COR-L47 (cell line): ENCODE measurements at places on chromosomes 2 and 18.

DNA sequence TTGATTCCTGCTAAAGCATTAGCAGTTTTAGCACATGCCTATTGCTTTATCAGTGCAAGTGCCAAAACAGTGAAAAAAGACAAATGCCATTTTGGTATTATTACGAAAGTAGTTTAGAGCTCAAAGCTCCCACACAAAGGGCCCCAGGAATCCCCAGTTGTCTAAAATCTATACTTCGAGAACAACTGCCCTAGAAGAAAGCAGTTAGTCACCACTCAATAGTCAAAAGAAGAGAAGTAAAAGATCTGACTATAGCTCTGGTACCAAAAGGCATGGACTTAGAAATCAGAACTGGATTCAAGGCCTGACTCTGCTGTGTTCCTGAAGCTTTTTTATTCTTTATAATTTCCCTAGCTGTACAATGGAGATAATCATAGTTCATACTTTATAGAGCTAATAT, 21.8 kb downstream of the SCN3A start:
- DNase-seq: no peak

DNA sequence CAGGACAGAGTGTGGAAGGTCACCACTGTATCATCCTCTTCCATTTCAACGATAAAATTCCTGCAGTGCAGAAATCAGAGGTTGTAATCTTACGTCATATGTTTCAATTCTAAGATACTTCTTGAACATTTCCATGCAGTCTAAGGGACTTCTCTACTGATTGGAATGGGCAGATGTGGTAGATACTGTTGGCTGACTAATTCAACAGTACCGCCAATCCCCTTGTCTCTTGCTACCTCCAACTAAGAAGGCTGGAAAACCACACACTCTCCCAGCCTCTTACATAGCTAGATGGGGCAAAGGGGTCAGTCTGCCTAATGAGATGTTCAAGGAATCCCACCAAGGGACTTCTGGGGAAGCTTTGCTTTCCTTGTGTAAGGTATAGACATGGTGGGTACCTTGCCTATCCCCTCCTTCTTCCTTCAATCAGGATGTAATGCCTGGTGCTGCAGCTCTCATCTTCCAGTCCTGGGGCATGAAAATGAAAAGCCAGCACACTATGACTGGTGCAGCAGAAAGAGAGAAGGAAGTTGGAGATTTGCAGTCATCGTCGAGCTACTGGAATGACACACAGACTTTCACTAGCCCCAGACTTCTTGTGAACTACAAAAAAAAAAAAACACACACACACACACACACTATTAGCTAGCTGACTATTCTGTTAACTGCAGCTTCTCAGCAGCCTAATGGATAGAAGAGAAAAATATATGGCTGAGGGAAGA, 84.1 kb downstream of the ALPK2 start:
- DNase-seq: no peak

DNA sequence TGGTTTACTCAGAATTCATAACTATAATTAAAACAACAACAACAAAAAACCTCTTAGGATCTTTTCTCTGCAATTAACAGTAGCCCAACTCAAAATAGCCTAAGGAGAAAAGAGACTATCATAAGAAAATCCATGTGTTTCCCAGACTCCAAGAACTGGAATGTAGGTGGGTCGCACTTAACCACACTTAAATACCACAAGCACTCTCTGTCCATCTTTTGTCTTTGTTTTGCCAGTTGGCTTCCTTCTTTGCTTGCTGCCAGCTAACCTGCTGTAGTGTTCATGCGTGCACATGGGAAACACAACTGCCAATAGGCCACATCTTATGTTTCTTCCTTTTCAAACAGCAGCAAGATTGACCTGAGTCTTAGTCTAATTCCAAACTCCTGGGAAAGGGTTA, 24.1 kb upstream of the ACVR1 start:
- no peak for DNase-seq

- no peak for DNase-seq
Measured at GRCh38 chr2:240912878-240913809, 7.0 kb downstream of the CROCC2 start.

GRCh38 chr2:236257575-236257974, 6.6 kb downstream of the ASB18 start:
- no peak for DNase-seq

- DNase-seq: no peak
Measured at GRCh38 chr2:96530474-96531357, 5.8 kb upstream of the ARID5A start.

DNA sequence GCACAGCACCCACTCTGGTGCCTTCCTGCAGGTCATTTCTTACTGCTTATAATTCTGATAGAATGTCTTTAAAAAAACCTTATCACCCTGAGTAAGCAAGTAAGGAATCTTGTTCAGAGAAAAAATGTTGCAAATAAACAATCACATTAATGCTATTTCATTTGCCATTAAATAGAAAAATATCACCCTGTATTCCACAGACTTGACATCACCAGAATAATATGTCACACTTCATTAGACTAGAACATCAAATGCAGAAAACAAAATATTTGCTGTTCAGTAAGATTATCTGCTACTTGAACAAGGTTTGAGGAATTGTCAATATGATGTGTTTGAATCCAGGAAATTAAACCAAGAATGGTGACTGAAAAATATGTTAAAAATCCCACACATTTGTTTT, 236.6 kb upstream of the MMADHC start:
- DNase-seq: no peak

- DNase-seq: no peak
Measured at GRCh38 chr18:49161627-49162026, 210.9 kb upstream of the SMAD7 start.

- no peak for DNase-seq
Measured at GRCh38 chr2:38850045-38850444, 25.7 kb downstream of the DHX57 start.

DNA sequence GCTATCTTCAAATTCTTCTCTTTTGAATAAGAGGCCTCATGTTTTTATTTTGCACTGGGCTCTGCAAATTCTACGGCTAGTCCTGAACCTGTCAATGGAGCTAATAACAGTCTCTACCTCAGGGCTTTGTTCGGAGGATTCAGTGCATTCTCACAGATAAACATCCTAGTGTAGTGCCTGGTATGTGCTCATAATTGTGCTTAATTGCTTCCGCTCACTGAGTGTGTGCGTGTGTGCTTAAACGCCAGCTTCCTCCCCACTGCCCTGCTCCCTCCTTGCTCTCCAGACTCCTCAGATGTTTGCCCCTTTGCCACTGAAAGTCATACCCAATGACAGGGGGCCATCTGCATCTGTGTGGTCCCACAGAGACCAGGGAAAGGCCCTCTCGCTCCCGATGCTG, 6.7 kb downstream of the GYPC start:
- DNase-seq: no peak

- no peak for DNase-seq
Measured at GRCh38 chr2:68366083-68366560, 1.0 kb downstream of the PLEK start.

GRCh38 chr2:187232749-187233148, 215.3 kb downstream of the CALCRL start:
- no peak for DNase-seq

GRCh38 chr2:113891265-113891959, 1.5 kb downstream of the ACTR3 start:
- DNase-seq: no peak

DNA sequence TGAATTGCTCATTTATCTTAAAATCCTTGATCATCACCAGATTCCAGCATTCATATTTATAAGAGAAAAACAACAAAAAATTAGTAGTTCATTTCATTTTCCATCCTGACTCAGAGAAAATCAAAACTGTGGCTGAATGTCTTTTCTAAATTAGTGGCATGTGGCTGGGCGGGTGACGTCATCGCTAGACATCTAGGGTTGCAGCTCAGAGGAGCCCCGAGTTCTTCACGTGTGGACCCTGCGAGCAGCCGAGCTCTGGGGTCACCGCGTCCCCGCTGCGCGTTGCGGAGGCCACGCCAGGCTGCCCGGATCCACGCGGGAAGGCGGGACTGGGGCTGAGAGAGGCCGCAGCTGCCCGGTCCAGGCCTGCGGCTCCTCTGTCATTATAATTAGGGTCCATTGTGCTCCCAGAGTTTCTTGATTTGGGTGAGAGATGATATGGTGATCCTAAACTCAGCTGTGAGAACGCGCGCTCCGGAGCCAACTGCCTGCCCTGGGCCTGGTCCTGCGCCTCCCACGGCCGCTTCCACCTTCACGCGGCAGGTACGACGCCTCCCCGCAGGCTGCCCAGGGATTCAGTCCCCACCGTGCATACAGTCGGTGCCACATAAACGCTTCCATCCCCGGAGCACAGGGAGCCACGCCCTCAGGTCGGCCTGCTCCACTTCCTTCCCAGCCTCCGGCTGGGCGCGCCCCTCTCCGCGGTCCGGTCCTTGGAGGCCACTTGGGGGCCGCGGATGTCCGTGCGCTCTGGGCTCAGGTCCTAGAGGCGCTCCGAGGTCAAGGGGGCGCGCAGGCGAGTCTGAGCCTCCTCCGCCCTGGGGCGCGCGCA, 56.5 kb downstream of the TMEM18 start:
- DNase-seq: no peak

DNA sequence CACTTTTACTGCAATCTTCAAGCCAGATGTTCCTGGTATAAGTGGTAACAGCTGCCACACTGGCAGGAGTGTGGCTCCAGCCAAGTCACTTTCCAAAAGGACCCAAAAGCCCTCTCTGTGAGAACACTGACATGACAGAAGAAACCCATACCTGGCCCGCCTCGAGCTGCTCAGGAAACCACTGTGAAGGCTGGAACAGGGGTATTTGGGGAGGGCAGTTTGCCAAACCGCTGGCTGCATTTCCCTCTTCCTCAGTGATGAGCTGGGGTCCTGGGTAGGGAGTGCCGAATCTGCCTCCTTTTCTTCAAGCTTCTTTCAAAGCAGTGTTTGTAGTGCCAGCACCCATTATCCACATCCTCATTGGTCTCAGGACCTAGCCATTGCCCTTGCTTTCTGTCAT, 10.3 kb upstream of the OSR1 start:
- DNase-seq: no peak

DNA sequence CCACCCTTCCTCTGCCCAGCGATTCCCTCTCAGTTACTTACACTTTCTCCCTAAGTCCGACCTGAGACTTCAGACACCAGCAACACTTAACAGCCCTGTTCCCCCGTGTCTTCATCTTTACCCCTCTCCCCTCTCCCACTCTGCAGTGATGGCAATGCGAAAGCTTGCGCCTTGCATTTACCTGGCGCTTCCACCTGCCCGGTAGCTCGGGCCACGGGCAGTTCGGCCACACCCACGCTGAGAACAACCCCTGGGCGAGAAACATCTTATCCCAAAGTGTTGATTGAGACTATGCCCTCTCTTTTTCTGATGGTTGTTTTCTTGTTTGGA, 558 bp downstream of the DNAJC10 start:
- peak; percentile 35 for DNase-seq

DNA sequence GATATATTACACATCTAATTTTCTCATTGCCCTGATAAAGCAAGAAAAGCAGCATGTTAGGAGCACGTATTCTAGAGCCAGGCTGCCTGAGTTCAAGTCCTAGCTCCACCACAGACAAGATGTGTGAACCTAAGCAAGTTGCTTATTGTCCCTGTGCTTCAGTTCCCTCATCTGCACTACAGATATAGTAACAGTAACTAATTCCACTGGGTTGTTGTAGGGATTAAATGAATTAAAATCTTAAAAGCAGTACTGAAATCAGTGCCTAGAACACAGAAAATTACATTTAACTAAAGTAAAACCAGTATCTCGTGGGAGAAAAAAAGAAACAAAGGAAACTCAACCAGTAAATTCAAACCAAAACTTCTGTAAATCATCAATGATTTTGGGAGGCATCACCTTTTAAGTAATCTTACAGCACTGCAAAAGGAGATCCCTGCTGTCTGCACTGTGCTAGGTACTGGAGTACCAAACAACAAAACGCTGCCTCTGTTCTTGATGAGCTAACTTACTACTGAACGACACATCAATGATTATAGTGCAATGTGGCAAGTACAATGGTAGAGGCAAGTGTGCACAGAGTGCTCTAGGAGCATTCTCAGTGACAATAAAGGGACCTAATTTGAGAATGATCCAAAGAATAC, 7.9 kb downstream of the MAP3K2 start:
- no peak for DNase-seq

- DNase-seq: no peak
Measured at GRCh38 chr18:1252936-1253335, 348.3 kb downstream of the ADCYAP1 start.

GRCh38 chr2:189161894-189162293, 17.7 kb downstream of the COL5A2 start:
- no peak for DNase-seq

- peak; percentile 71 for DNase-seq
Measured at GRCh38 chr2:29309090-29310029, 194.1 kb downstream of the CLIP4 start.

DNA sequence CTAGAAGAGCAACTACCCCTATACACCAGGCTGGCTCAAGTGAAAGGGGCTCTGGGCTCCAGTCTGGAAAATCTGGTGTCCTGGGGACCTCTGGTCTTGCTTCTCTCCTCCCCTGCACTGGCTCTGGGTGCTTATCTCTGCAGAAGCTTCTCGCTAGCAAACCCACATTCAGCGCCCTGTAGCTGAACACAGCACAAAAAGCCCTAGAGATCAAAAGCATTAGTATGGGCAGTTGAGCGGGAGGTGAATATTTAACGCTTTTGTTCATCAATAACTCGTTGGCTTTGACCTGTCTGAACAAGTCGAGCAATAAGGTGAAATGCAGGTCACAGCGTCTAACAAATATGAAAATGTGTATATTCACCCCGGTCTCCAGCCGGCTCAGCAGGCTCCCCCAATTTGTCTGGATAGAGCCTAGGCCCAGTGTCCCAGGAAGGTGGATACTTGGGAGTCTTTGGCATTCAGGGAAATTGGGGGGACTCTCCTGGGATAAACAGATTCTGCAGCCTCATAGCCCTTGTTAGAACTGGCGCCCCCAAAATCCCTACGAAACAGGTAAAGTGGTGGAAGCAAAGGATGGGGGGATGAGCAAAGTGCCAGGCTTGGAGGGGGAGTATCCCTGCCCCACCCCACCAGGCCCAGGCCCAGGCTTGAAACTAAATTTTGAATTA, 2.5 kb upstream of the HOXD4 start:
- DNase-seq: no peak

- DNase-seq: peak; percentile 49
Measured at GRCh38 chr2:44707945-44708660, 233.4 kb upstream of the SIX3 start.

GRCh38 chr18:77042583-77042982, 90.0 kb downstream of the MBP start:
- DNase-seq: no peak

DNA sequence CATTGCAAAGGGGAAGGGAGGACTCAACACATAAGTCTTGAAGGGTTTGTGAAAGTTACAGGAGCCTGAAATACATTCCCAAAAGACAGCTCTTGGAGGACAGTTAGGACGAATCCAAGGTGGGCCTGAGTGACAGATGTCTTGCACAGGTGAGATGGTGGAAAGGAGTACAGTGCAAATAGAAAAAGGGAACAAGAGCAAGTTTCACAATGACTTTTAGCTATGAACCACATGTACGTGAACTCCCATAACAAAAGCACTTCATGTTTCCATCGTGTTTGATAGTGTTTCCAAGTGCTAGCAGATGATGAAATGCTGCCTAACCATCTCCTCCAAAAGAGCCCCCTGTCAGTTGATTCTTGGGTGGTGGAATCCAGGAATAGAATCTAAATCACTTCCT, 1.8 kb downstream of the IL18RAP start:
- DNase-seq: no peak

- DNase-seq: no peak
Measured at GRCh38 chr2:172200495-172201085, 97.9 kb upstream of the DLX2 start.

GRCh38 chr2:33494155-33494779, 17.8 kb downstream of the RASGRP3 start:
- DNase-seq: no peak
